NCI-H2171 (cell line): ENCODE measurements at places on chromosomes 2 and 18.
A peak's percentile ranks its signal among the peaks of the same experiment; 100 is the strongest.

GRCh38 chr2:165924946-165925345 lies 28.6 kb downstream of the TTC21B start:
- no peak for DNase-seq

- no peak for DNase-seq
Measured at GRCh38 chr18:68542846-68543245, 172.1 kb downstream of the TMX3 start.

- DNase-seq: no peak
Measured at GRCh38 chr2:103880081-103880834, 973.7 kb upstream of the POU3F3 start.

GRCh38 chr18:45212181-45213039 lies 402.9 kb upstream of the SLC14A2 start:
- DNase-seq: peak; percentile 26

GRCh38 chr2:54755641-54756326 lies 32.3 kb downstream of the EML6 start:
- peak; percentile 39 for DNase-seq

DNA sequence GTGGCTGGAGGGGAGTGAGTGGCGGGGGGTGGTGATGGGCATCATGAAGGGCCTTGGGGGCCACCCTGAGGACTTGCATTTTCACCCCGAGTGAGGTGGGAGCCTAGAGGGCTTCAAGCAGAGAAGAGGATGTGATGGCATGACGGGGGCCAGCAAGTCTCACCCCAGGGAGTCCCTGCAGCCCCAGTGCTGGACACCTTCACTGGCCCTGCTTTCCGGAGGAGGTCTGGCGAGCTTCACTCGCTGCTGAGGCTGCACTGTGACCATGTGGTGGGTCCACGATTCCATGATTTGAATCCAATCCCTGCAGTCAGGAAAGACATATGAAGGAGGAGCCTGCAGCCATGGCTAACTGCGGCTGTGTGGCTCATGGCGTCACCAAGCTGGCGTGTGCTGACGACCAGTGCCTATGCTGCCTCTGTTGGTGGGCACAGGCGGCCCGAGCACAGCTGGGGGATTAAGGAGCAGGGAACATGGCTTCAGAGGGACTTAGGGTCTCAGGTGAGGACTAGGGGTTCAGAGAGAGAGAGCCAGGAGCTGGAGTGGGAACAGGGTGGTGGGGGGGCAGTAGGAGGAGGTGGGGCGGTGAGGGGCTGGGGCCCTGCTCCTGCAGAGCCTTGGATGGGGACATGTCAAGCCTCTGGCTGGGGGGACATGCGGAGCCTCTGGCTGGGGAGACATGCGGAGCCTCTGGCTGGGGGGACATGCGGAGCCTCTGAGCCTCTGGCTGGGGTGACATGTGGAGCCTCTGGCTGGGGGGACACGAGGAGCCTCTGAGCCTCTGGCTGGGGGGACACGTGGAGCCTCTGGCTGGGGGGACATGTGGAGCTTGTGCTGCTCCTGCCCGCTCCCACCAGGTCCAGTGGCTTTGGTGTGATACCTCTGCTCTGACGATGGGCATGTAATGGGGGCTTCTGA lies 3.6 kb downstream of the ZAP70 start:
- no peak for DNase-seq

DNA sequence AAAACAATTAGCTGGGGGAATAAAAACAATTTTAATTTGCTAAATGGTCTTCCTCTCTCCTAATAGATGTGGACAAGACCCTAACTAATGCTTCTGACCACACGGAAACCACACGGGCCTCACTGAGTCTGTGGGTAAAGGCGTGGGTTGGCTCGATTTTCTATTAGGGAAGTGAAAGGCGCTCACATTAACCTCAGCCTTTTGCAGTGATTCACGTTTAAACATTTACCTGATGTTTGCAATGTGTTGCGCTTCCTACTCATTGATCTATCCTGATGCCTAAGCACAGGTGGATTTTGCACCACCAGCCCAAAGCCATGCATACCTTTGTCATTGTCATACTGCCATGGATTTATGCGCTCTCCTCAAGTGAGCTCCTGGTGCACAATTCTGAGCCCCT lies 35.6 kb upstream of the NRP2 start:
- no peak for DNase-seq

- DNase-seq: peak; percentile 87
Measured at GRCh38 chr2:168247341-168248261, at the start of gene STK39. Gene STK39 (minus strand): TSS chr2:168247595. CDS start chr2:168247435, 160 bp downstream.

- DNase-seq: no peak
Measured at GRCh38 chr2:9681427-9681817, 50.6 kb upstream of the YWHAQ start.

GRCh38 chr2:235752846-235753245 lies 259.0 kb downstream of the AGAP1 start:
- DNase-seq: no peak
